ENCODE measurements at places on chromosomes 5 and 9. TPM values are rescaled to one million over a fixed set of nuclear protein-coding genes. Genes with fewer than 3 reads are reported as not detected.

GRCh38 chr9:124973807-124974206, 32.9 kb upstream of the GOLGA1 start:
- no peak for DNase-seq

Gene IPPK
- polyA plus RNA-seq, result 13.7 TPM

DNA sequence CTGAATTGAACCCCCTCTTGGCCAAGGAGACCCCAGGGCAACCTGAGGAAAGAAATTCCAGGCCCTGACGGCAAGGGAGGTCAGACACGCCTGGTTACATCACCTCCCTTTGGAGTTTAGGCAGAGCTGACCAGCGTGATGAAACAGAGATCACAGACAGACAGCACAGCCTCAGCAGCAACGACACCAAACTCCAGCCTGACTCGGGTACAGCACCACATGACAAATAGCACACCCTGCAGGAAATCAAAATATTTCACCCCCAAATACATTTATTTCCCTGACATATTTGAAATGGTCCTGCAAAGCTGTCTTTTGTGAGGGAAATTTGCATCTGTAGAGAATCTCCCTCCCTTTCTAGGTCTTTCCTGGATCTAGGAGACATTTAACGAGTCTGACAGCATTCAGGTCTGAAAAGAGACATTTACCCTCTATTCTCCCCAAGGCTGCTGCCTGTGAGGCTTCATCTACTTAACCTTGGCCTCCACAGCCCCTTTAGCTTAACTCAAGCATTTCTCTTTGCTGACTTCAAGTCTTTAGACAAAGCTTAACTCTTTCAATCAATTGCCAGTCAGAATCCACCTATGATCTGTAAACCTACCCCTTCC, 2.6 kb downstream of the QSOX2 start:
- DNase-seq, result no peak

DNA sequence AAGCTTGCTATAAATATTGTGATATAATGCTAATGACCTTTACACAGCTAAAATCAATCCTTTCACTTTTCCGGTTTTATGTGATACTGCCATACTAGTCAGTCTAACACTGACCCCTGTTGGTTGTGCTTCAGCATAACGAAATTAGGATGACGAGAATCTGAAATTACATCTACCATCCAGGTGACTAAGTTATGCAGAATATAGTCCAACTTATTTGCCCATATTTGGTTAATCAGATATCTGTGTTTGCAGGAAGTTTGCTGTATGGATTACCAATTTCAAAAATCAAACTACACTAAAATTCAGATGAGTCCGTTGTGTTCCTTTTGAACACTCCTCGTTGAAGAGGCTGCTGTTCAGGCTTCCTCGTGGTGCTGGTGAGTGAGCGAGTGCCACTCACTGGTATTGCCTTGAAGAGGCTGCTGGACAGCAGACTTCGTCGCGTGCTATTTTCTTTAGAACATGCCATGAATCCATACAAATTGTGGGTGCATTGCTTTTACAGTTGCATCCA, 32.5 kb downstream of the TENT4A start:
- peak; percentile 18 for DNase-seq

Gene CACFD1
- 27.3 TPM for polyA plus RNA-seq

DNA sequence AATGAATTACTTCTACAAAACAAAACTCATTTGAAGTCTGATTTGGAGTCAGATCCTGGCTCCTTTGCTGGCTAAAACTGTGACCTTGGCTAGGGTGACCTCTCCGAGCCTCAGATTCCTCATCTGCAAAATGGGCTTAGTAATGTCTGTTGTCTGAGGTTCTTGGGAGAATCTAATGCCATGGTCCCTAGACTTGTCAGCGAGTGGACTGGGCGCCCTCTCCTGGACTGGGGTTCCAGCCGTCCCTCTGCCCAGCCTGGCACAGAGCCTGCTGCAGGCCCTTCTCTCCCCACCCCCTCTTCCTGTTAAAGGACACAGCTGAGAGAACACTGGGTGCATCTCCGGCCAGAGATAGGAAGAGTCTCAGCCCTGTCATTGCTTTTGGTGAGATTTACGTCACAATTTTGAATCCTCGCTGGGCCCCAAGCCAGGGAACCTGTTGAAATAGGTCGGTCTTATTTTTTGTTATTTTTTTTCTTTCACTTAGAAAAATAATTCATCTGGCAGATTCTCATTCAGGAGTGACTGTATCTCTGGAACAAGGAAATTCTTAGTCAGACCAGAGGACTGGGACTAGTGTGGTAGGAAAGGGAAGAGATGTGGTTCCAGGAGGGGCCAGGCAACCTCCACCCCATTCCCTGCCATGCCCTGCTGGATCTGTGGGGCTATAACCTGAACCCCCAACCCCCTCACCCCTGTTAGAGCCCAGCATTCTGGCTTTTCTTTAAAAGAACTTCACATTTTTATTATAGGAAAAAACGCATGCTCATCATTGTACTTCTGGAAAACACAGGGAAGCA, 48.2 kb upstream of the RPL26L1 start:
- no peak for DNase-seq
